ENCODE measurements at places on chromosomes 7 and 10.

GRCh38 chr10:125779403-125780327 lies 4.0 kb upstream of the MMP21 start:
- DNase-seq = no peak

DNA sequence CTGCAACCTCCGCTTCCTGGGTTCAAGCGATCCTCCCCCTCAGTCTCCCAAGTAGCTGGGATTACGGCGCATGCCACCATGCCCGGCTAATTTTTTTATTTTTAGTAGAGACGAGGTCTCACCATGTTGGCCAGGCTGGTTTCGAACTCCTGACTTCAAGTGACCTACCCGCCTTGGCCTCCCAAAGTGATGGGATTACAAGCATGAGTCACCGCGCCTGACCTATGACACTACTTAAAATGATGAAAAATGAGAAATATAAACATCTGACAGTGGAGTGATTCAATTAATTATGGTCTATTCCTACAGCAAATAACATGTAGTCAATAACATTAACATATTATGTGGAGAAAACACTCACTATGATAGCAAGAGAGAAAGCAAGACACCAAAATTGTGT lies 2.2 kb downstream of the BRAT1 start:
- DNase-seq = no peak

GRCh38 chr10:101114646-101115045 lies 16.5 kb upstream of the TLX1 start:
- no peak for DNase-seq

DNA sequence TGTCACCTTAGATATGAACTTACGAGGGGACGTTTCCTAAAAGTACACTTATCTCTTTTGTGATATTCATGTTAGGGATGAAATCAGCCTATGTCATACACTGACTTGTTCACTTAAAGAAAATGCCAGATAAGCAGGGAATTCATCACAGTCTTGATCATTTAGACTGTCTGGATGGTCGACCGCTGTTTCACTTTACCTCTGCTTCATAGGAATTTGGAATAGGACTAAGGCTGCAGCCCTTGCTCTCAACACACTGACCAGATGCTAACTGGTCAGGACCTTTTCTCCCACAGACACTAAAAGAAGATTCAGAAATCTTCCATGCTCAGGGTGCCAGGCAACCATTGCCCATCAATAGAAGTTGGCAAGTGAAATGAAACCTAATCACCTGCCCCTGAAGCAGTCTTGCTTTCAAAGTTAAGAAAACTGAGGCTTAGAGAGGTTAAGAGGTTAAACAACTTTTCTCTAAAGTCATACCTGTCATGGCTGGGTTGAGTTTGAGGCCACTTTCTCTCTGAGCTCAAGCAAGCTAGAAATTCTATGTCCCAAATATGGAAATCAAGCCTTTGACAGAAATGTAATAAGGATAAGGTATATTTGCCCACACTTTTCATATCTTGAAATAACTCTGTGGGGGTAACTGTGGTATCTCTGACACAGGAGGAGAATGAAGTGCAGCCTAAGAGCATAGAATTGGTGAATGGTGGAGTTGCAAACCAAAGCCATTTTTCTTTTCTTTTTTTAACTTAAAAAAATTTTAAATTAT lies 77.1 kb downstream of the MAP3K8 start:
- DNase-seq = no peak

DNA sequence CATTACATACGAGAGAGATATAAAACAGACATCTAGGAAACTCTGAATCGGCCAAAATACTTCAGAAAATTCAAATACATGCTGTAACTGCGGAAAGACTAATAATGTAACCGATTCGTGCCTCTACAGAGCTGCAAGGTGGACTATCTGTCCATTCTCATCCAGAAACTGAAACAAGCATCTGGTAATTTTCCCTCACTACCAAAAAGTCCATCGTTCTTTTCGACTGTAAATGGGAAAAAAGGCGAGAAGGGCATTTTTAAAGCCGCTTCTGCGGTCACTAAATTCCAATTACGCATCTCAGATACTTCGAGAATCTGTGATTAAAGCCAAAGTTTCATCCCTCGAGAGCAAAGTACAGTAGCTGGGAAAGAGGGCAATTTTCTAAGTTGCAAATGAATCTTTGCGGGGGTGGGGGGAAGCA lies 1.3 kb downstream of the OGA start:
- no peak for DNase-seq

DNA sequence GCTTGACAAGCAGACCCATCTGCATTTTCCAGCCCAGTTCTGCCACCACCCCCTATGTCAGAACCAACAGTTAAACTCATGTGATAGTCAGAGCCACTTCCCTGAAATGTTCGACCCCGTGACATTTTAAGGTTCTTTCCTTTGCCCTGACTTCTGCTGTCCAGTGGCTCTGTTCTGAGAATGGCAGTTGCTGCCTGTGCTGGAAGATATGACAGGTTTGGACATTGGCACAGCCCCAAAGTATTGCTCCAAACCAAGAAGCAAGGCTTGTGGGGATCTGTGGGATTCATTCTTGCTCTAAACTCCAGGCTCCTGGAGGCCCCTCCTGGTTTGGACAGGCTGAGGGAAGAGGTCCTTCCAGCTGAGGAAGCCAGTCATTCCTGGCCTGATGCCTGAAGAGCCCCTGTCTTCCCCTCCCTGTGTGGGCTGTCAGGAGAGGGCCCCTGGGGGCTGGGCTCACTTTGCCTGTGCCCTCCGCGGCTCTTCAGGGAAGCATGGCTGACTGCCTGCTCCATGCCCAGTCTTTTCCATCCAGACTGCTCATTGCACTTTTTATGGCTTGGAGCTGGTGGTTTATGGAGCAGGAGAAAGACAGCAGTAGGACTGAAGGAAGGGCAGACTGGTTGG lies 138.0 kb downstream of the CDH23 start:
- DNase-seq = no peak

DNA sequence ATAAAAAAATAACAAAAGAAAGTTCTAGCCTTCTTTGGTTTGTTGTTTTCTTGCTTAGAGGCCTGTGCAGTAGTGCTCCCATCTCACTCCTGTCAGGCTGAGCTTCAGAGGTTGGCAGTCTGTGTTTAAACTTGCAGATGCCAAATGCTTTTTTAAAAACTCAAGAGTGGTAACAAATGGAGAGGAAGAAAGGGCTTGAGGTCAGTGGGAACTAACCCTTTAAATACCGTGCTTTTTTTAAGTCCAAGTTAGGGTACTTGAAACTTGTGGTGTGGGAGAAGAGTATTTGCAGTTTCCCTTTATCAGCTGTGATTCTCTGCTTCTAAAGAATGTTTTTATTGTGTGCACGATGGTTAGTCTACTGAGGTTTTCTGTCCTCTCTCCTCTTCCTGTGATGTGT lies 29.4 kb downstream of the ZRANB1 start:
- DNase-seq = no peak
